ENCODE measurements at places on chromosomes 1 and 21.

DNA sequence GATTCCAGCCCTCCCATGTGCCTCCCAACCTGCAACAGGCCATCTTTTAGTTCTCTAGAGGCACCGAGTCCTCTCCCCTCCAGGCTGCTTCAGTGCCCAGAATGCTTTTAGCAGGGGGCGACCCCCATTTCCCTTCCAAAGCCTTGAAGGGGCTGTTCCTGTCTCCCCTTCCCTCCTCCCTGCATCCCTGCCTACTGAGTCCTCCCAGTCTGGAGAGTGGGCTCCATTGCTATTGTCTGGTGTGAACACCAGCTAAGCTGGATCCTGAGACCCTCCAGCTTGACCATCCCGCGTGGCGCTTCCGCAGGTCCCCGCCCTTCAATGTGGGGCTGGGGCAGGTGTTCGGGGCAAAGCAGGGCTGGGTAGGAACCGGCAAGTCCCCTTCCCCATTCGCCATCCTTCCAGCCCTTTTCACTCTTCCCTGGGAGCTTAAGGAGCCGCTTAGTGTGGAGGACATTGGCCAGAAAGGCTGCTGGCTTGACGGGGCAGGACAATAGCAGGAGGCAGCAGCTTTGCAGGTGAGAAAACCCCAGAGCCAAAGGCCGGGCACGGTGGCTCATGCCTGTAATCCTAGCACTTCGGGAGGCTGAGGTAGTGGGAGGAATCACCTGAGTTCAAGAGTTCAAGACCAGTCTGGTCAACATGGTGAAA lies 32.2 kb downstream of the PADI6 start:
- DNase-seq: no peak

- no peak for DNase-seq
These were observed 7.5 kb downstream of the TMEM125 start for GRCh38 chr1:43277116-43277876.

- DNase-seq: no peak
These were observed 10.8 kb upstream of the ETS2 start for GRCh38 chr21:38794978-38795377.

GRCh38 chr1:32878637-32879041 lies 7.7 kb upstream of the HPCA start:
- no peak for DNase-seq

- no peak for DNase-seq
These were observed 12.6 kb downstream of the FNDC5 start for GRCh38 chr1:32858136-32858535.

DNA sequence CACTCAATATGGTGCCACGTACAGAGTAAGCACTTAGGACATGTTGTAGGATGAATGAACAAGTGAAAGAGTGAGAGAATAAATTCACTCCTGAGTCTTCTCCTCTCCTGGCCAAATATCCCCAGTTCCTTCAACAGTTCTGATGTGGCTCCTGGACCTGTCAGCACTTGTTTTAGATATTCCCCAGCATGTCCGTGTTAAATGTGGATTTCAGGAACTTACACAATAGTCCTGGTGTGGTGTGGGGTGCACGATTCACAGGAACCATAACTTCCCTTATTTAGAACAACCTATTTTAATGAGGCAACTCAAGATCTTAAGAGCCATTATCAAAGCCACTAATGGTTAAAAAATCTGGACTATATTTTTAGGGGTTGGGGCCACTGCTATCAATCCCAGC lies 39.0 kb upstream of the MYSM1 start:
- DNase-seq: peak; percentile 68

GRCh38 chr1:181383695-181384094 lies 99.6 kb upstream of the CACNA1E start:
- peak; percentile 29 for DNase-seq

GRCh38 chr21:33522953-33523349 lies 19.0 kb downstream of the GART start:
- DNase-seq: no peak

DNA sequence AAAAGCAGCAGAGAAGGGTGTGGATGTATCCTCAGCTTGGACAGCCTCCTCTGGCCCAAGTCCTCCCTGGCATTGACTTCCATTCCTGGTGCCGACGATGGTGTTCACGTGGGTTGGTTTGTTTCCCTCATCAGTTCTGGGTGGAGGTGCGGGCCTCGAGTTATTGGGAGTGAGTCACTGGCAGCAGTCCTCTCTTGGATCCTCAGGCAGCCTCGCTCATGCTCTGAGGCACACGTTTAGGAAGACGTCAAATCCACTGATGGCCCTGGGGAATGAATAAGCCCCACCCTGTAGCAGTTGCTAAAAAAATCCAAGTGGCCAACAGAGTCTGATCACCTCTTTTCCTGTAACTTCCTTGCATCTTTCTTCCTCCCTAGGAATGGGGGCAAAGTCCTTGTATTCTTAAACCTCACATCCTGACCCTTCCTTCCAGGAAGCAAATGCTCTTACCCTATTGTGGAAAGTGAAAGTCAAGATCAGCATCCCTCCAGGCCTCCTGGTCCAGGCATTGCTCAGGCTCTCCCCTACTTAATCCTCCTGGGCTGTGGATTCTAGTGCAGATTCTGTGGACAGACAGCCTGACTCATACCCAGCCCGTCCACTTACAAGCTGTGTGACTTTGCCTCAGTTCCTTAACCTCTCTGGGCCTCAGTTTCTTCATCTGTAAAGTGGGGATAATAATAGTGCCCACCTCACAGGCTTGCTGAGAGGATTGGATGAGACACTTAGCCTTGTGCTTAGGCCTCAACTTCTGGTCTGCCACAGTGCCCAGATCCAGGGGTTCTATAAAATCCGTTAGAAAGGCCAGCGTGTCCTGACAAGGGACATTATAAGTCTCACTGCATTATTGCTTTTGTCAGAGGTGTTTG lies 111.1 kb downstream of the TLR5 start:
- no peak for DNase-seq

DNA sequence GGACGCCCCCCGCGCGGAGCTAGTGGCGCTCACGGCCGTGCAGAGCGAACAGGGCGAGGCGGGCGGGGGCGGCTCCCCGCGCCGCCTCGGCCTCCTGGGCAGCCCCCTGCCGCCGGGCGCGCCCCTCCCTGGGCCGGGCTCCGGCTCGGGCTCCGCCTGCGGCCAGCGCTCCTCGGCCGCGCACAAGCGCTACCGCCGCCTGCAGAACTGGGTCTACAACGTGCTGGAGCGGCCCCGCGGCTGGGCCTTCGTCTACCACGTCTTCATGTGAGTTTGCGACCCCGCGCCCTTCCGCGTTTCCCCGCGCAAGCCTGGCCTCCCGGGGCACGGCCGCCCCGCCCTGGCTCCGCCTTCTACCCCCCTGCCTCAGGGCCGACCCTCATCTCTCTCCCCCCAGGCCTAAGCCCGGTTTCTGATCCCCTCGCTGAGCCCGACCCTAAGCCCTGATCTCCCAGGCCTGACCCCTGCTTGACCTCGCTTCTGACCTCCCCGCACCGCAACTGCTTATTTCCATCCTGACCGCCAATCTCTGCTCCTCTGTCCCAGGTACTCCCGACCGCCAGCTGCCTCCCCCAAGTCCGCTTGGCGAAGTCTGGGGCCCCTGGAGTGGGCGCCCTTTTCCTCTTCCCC lies 669 bp downstream of the KCNQ4 start:
- peak; percentile 49 for DNase-seq

DNA sequence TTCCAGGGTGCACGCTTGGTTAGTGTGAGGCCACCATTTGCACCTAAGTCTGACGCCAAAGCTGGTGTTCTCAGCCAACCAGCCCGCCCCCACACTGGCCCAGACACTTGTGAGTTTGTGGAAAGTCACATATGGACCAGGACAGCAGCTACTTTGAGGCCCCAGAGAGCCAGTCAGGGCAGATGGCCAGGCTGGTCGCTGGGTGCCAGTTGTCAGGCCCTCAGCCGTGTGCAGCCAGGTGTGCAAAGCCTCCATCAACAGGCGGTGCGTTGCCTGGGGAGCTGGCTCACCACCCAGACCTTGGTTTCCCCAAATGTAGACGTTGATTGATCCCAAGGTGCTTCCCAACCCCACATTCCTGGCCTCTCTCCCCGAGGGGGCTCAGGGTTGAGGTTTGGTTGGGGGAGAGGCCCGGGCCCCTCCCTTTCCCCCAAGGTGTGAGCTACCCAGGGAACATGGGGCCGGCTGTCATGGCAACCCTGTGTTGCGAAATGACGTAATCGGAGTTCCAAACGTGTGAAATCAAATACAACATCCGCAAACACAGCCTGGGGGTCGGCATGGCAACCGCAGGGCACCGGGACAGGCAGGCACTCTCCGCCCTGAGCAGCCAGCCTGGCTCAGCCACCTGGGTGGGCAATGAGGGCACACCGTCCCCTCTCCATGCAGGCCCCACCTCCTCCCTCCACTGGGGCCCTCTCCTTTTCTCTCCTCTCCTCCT lies 42.2 kb upstream of the WNT4 start:
- no peak for DNase-seq

DNA sequence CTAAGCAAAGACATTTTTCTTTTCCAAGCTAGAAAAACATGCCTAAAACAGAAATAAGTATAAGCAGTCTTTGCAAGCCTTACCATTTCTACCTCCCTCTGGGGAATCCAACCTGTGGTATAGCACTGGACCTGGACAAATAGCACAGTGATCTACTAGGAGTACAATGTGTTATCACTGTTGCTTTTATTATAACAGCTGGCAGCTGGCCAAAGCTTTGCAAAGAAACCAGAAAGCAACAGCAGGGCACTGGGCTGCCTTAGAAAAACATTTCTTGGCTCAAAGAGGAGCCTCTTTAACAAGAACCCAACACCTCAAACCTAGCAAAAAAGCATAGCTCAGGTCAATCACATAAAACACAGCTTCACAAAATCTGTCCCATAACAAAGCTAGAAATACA lies 294.5 kb upstream of the GREM2 start:
- DNase-seq: no peak

DNA sequence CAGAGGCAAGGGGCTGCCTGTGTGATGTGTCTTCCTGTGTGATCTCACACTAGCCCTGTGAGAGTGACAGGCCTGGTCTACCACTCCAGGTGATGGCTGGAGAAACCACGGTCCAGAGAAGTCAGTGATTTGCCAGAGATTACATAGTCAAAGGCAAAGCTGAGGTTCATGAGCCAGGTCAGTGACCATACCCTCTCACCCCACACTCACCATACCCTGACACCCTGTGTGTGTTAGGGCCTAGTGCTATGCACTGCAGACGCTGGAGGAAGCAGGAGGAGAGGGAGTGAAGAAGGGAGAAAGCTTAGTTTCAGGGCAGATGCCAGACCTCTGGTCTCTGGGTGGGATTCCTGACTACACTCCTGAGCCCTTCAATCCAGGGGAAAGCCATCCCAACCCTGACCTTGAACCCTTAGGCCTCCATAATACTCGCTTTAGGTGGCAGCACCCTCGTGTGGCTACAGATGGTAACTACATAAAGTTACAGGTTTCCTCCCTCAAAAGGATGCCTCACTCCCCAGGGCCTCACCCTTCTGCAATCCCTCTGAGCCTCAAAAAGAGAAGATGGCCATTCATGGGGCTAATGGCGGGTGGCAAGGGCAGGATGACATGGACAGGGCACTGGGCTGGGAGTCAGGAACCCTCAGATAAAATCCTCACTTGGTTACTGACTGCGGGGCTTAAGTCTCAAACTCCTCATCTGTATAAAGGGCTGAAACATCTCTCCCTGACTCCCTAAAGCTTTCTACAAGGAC lies 20.8 kb upstream of the SDC3 start:
- peak; percentile 75 for DNase-seq

DNA sequence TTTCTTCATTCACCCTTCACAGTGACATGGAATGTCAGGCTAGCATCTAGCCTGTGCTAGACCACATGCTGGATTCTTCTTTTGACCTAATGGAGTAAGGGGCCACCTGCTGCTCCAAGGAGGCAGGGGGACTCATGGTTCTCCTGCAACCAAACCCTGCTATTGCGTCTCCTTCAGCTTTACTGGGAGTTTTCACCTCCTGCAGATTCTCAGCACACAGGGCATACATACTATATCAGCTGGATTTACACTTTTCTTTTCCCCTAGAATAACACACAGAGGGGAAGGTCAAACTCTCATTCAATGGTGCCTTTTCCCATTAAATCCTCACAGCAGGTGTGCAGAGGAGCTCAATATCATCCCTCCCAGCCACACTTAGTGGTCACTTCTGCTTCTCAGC lies 16.6 kb upstream of the AK5 start:
- DNase-seq: no peak

DNA sequence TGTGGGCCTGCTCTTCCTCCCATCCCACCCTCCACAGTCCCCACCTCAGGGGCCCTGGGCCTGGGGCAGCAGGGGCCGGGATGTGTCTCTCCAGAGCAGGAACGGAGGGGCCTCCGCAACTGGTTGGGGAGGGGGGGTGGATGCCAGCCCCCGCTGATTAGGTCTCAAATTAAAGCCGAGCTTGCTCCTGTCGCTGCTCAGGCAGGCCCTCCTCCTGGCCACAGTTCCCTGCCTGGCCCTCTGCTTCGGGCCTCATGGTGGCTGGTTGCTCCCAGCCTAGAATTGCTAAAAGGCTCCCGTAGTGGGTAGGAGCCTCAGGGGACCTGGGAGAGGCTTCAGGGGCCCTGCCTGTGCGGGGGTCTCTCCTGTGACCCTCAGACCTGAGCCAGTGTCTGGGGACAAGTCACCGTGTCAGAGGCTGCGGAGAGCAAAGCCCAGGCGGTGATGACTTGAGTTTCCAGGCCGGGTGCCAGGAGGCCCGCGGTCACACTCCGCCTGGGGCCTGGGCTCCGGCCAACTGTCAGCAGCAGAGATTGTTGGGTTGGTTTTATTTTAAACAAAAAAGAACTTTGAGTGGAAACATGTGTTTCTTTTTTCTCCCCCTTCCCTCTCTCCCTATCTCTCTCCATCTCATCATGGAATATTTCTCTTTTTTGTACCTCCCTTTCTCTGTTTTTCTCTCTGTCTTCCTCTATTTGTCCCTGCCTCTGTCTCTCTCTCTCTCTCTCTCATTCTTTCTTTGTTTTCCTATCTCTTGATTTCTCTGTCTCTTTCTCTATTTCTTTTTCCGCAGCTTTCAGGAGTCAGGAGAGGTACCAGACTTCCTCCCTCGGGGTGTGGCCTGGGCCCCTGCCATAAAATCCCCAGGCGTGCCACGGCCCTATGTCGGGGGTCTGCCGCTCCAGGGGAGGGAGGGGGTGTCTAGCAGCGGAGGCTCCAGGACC lies 20.0 kb upstream of the EPHA2 start:
- peak; percentile 56 for DNase-seq

DNA sequence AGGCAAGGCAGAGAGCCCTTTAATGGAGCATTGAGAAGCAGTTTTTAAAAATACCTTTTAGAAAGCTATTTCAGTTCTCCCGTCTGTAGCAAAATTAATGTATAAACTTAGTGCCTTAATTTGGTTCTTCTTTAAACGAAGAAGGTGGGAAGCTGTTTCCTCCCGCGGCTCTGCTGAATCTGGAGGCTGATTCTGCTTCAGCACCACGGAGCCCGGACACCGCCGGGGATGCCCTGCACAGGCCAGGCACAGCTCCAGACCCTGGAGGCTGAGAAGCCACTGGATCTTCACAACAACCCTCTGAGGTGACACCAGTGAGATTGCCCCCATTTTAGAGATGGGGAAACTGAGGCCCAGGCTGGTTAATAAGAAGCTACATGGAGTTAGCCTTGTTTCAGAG lies 175.8 kb upstream of the VAMP3 start:
- no peak for DNase-seq

- DNase-seq: no peak
These were observed 1.4 kb upstream of the SUCO start for GRCh38 chr1:172531412-172532182.

- DNase-seq: peak; percentile 34
These were observed 23.1 kb downstream of the SLC26A9 start for GRCh38 chr1:205920159-205920558.
